ENCODE measurements at places on chromosomes 7 and 10.

- no peak for DNase-seq
Observed at GRCh38 chr10:114395366-114396022, 8.8 kb downstream of the AFAP1L2 start.

- DNase-seq, result no peak
Observed at GRCh38 chr7:138886501-138886917, 88.5 kb upstream of the ATP6V0A4 start.

DNA sequence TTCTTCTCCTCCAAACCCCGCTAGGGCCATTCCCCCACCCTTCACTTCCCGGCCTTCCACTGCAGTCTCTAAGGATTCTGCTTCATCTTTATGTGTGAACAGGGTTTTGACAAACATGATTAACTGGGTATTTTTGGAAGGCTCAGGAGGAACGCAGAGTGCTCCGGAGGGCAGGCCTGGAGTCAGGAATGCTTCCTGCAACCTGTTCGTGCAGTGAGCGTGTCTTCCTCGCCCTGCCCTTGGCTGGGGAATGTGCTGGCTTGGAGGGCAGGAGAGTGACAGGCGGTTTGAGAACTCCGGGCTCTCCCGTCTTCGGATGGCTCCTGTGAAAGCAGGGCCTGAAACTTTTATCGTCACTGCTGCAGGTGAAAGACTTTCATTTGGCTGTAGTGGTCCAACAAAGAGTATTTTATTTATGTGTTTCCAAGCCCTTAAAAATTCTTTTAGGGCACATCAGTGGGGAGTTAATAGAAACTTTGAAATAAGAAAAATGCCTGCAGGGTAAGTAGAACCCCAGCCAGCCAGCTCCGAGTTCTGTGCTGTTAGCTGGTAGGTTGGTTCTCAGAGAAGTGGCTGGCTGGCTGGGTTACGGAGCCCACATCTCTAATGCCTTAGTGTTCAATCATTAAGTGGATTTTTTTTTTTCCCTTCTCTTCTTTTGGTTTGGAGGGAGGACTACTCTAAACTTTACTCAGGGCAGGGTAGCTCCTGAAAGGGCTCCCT is 51.0 kb downstream of the TCF7L2 start:
- no peak for DNase-seq

DNA sequence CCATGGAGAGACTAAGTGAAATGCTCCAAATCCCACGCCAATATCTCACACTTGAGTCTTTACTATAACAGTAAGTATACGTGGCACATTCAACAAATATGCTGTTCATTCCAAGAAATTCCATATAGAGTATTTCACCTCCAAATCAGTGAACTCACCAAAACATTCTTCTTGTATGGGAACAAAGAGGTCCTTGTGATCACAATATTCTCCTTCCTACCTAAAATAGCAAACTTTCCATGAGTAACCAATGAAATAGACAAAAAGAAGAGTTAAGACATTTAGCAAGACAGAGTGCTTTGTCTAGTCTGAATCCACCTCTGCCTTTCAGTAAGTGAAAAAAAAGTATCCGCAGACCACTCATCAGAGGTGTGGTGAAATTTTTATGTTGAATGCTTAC is 77.3 kb upstream of the NXPH1 start:
- no peak for DNase-seq

DNA sequence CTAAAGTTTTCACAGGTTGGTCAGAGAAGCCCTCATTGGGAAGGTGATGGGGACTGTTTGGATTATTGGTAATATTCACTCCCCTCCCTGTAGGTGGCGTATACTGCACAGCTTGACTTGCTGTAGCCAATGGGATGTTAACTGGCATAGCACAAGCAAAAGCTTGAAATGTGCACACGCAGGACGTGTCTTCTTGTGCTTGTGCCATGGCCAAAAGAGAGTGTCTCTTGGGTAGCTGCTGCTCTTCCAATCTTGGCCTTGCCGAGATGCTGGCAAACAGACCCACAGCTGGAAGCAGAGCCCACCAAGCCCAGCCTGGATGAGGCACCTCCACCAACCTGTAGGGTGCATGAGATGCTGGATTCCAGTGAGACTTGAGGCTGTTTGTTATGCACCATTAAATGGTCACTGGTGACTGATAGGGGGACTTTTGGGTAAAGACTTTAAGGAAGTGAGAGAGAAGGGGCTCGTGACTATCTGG is 266.0 kb downstream of the GRID1 start:
- no peak for DNase-seq

DNA sequence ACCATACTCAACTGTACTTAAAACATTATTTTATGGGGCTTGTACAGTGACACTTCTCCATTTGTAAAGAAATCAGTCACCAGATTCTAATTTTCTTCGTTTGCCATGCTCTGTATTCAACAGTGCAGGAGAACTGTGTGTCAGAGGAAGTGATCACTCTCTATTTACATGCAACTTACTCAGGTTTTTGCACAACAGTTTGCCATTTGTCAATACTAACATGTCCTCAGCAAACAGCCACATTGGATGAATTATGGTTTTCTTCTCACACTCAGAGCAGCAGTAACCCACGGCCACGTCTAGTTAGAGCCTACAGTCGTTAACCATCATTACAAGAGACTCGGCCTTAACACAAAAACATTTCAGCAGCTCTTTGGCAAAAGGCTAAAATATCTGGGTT is 69.2 kb upstream of the SP4 start:
- no peak for DNase-seq

GRCh38 chr7:80623503-80624252 is 14.8 kb upstream of the CD36 start:
- DNase-seq, result no peak

- DNase-seq, result no peak
Observed at GRCh38 chr7:140605337-140605736, 35.3 kb downstream of the DENND2A start.

GRCh38 chr7:122970740-122971725 is 24.5 kb downstream of the TAS2R16 start:
- no peak for DNase-seq

- no peak for DNase-seq
Observed at GRCh38 chr10:14022052-14022451, 308.7 kb downstream of the FRMD4A start.

- no peak for DNase-seq
Observed at GRCh38 chr10:21144047-21144446, 246.9 kb upstream of the NEBL start.

- no peak for DNase-seq
Observed at GRCh38 chr10:75040576-75040975, 70.9 kb upstream of the SAMD8 start.

Data from stimulated activated CD8-positive, alpha-beta memory T cell treated with anti-CD3 and anti-CD28 coated beads, Interleukin-7, amount 100 ng/mL, for 1 hour (primary cell).